Renal cortical epithelial cell (primary cell): ENCODE measurements at places on chromosomes 11 and 22.

- DNase-seq: no peak
Observed at GRCh38 chr22:42167066-42167465, 36.5 kb upstream of the CYP2D6 start.

- DNase-seq: no peak
Observed at GRCh38 chr11:86749376-86749775, 51.0 kb upstream of the PRSS23 start.

DNA sequence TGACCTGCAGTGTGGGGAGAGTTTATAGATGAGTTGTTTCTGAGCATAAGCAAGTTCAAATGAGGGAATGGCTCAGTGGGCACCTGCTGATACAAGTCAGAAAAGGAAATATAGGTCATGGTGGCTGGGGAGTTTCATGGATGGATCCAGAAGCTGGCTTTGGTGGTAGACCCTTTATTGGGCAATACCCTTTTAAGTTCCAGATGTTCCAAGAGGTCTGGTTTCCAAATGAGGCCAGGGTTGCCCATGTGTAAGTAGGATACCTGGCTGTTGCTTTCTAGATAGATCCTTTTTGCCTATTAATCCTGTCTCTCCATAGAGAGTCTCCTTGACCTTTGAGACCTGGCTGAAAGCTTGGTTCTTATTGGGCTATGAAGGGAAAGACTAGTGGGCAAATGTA is 2.2 kb downstream of the STIM1 start:
- DNase-seq: no peak

DNA sequence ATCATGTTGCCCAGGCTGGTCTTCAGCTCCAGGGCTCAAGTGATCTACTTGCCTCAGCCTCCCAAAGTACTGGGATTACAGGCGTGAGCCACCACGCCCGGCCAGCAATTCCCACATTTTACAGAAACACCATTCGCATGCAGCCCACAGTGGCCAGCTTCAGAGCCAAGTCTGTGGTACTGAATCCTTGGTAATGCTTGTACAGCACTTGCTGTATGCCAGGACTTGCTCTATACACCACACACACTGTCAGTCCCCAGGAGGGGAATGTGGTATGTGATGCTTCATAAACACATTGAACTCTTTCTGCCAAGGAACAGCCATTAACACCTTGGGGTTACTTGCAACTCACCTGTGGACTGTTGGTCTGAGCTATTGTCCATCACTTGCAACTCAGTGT is 119.4 kb downstream of the MED15 start:
- no peak for DNase-seq

DNA sequence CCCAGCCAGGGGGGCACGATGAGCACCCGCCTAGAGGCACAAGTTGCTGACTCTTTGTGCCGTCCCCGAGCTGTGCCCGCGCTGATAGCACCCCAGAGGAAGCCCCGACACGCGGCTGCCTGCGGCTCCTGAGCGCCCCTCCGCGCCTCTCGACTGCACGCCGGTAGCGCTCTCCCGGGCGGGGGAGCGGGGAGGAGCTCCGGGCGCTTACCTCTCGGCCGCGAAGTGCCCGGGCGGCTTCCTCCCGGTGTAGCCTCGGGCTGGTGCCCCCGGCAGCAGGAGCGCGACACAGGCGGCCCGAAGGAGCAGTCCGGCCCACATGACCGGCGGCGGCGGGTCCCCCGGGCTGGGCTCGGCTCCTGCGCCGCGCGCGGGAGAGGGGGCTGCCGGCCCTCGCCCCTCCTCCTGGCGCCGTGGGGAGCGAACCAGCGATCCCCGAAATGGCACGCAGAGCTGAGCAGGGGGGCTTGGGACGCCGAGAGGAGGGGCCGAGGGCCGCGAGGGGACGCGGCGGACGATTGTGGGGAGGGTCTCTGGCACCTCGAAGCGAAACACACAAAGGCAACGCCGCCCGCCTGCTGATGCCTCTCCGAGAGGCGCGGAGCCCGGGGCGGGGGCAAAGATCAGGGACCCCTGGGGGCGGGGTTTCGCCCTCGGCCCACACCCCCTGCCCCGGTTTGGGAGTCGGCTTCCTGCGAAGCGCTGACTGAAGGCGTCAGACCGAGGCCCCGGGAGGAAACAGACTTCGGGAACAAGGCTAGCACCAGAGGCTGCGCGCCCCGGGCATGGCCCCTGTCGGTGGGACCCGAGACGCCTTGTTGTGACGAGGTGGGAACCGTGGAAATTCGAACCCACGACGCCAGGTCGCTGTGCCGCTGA is at the start of gene VWCE:
Gene VWCE (minus strand): TSS at position 600 of the 879 bp plus-strand sequence. CDS start 279 bp downstream, at position 321.
- no peak for DNase-seq

DNA sequence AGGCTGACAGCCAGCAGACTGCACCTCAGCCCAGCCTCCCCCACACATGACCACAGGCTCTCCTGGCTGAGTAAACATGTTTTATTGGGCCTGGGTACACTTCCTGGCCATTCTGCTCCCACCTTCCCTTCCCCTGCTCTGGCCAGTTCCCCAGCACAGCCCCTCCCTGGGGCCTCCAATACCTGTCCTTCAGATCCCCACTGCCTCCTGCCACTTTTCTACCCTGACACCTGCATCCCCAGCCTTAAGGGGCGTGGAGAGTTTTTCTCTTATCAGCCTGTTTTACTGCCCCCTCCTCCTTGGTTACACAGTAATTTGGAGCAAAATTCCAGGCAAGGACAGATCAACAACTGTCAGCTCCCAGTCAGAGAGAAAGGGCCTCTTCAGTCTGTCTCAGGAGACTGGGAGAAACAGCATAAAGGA is at the start of gene ISX:
Gene ISX (plus strand): TSS at position 363 of the 423 bp plus-strand sequence. CDS start 930 bp downstream, outside the sequence.
- no peak for DNase-seq

GRCh38 chr22:19035474-19036228 is 86.6 kb downstream of the DGCR2 start:
- no peak for DNase-seq

GRCh38 chr11:99865951-99866350 is 821.1 kb upstream of the ARHGAP42 start:
- peak; percentile 18 for DNase-seq

- DNase-seq: no peak
Observed at GRCh38 chr22:46240073-46240472, 10.0 kb downstream of the CDPF1 start.

- DNase-seq: no peak
Observed at GRCh38 chr11:131855320-131855719, 484.9 kb downstream of the NTM start.
